ENCODE measurements at places on chromosomes 12 and 14. TPM values are rescaled to one million over a fixed set of nuclear protein-coding genes. Genes with fewer than 3 reads are reported as not detected.

GRCh38 chr14:97824218-97824617 lies 1027.0 kb downstream of the VRK1 start:
- DNase-seq: no peak

- no peak for DNase-seq
Observed at GRCh38 chr12:5396541-5396940, 35.4 kb upstream of the NTF3 start.

DNA sequence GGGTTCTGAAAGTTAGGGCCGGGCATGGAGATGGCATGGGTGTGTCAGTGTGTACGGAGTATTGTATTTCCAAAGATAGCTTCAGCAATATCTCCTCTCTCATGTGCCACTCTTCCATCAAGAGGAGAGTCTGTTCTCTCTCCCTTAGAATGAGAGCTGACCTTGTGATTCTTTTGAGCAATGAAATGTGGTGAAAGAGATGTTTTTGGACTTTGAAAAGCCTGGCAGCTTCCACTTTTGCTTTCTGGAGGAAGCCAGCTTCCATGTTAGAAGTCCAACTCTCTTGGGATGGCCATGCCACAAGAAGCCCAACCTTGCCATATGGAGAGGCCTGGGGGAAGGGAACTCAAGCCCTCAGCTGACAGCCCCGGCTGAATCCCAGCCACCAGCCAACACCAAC lies 72.4 kb upstream of the GZMB start:
- no peak for DNase-seq

GRCh38 chr14:45641541-45641940 lies 388.5 kb upstream of the MIS18BP1 start:
- DNase-seq: no peak

DNA sequence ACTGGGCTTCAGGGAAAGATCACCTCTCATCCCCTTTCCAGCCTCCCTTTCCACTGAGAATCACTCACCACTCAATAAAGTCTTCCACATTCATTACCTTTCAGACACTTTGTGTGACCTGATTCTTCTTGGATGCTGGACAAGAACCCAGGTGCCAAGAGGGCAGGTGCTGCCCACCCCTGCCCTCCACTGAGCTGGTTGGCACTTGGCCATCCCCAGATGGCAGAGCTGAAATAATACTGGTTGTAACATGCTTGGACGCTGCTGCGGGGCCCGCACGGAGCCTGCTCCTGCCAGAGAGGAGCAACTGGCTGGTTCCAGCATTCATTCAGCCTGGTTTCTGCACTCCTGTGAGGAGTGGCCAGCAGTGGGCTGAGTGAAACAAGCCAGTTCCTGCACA lies 386.7 kb upstream of the CCDC196 start:
- DNase-seq: no peak

DNA sequence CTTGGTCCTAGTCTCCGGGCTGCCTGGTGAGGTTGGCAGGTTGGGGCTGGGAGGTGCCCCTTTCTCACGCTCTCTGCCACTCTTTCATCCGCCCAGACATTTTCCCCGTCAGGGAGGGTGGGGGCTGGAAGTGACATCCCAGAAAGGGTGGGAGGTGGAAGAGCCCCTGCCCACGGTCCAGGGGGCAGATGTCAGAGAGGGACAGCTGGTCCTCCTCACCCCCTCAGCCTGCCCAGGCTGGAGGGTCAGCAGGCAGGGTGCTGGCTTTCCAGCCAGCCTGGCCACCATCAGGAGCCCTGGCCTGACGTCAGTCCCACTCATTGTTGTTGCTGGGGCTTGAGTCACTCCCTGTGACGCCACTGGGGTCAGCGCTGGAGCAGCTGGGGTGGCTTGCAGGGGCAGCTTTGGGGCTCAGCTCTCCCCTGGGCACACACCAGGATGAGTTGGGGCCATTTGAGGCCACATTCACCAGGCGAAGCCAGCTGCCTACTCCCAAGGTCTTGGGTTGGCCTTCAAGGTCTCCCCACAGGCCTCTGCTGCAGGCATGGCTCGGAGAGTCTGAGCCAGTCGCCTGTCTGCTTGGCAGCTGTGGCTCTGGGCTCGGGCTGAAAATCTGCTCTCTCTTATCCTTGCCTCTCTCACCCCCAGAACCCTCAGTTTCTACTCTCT lies 5.7 kb upstream of the ATG101 start:
- DNase-seq: no peak

GRCh38 chr12:92529944-92530343 lies 172.8 kb upstream of the PLEKHG7 start:
- no peak for DNase-seq

GRCh38 chr12:129394177-129394825 lies 509.5 kb downstream of the TMEM132D start:
- DNase-seq: no peak

- no peak for DNase-seq
Observed at GRCh38 chr12:103657331-103657730, 70.3 kb downstream of the STAB2 start.

- no peak for DNase-seq
Observed at GRCh38 chr12:4227046-4227445, 46.5 kb upstream of the CCND2 start.

GRCh38 chr12:18165422-18165871 lies 75.5 kb upstream of the RERGL start:
- peak; percentile 15 for DNase-seq

DNA sequence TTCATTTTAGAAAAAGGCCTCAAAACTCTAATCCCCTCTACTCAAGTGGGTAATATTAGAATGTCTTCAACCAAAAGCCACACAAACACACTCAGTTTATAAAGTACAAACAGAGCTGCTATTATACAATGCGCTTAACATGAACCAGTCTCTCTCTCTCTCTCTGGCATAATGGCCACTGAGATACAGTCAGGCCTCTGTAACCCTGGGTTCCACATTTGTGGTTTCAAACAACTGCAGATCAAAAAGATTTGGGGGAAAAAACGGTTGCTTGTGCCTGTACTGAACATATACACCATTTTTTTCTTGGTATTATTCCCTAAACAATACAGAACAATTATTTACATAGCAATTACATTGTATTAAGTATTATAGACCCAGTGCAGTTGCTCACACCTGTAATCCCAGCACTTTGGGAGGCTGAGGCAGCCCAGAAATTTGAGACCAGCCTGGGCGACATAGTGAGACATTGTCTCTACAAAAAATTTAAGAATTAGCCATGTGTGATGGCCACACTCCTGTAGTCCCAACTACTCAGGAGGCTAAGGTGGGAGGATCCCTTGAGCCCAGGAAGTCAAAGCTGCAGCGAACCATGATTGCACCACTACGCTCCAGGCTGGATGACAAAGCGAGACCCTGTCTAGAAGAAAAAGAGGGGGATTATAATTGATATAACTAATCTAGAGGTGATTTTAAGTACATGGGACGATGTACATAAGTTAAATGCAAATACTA lies 5.6 kb downstream of the SLC11A2 start:
- DNase-seq: no peak

- no peak for DNase-seq
Observed at GRCh38 chr12:72133497-72134055, 138.6 kb upstream of the TRHDE start.

DNA sequence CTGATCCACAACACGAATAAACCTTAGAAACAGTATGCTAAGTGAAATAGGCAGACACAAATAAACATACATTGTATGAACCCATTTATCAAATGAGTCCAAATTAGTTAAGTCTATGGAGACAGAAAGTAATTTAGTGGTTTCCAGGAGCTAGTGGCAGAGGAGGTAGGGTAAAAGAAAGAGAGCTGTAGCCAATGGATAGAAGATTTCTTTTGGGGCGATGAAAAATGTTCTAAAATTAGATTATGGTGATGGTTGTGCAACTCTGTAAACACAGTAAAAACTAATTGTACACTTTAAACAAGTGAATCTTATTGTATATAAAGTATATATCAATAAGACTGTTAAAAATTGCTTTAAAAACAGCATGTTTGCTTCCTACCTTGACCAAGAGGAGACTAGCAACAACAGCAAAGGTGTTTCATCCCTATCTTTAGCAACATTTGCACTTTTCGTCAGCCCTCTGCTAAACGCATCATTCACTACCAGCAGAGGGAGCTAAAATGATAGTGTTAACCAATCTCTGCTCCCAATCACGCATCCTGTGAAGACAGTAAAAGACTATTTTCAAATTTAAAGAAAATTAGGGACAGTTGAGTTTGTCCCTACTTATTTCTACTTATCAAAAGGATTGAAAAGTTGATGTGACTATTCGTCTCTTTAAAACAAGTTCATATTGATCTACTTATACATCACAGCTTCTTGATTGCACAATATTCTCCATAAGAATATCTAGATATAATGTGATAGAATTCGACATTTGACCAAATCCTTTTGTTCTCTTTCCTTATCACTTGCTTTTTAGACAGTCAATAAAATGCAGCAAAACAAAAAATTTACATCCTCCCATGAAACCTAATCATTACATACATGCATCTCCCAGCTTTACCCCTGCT lies 24.0 kb upstream of the LGR5 start:
- DNase-seq: peak; percentile 80

DNA sequence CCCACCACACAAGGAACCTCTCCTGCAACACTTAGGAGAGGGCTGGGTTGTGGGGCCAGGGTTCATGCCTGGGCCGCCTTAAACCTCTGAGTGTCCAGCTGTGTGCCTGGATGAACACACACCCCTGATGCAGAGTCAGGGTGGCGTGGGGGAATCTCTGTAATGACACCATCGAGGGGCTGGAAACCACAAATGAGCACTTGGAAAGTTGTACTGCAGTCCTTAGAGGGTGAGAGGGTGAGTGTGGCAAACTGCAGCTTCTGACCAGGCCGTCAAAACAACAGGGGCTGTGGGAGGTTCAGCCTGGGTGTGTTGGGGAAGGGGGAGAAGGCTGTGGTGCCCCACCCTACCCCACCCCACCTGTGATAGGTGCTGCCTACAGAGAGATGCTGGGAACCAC lies 12.4 kb upstream of the KRT5 start:
- no peak for DNase-seq

DNA sequence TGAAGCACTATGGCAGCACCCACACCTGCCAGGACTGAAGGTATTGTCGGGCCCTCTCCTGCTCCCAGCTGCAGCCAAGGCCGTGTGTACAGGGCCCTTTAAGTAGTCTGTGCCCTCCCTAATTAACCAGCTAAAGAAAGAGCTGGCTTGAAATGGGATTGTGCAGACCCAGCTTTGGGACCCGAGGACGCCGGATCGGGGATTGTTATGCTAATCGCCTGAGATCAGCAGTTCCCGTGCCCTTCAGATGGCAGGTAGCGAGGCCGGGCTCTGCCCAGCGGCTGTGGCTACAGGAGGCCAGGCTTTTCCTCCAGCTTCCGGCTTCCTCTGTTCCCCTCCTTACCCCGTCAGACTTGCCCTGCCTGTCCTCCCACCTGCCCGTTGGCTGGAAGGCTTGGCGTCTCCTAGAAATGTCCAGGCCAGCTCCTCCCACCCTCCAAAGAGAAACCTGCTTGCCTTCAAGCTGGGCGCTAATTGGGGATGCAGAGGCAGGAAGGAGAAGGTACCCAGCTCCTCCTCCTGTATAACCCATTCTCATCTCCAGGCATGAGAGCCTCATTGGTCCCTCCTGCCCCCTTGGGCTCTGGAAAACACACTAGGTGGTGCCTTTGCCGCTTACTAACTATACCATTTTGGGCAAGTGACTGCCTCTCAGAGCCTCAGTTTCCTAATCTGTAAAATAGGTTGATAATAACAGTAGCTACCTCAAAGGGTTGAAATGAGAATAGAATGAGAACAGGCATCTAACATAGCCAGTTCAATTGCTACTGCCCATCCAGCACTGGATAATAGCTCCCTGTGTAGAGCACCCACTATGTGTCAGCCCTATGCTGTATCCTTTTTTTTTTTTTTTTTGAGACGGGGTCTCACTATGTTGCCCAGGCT lies 25.8 kb upstream of the MSI1 start:
- peak; percentile 56 for DNase-seq

The CLEC2B gene
- 5.0 TPM for total RNA-seq

The VPS37B gene
- total RNA-seq: 23.5 TPM

The GARIN6 gene
- not detected for total RNA-seq

The LRTM2 gene
- total RNA-seq: not detected

The PNMA1 gene
- 23.0 TPM for total RNA-seq
